Stimulated activated CD4-positive, alpha-beta T cell treated with anti-CD3 and anti-CD28 coated beads, Interleukin-1b, Interleukin-23, amount 100 ng/mL, for 1 hour (primary cell): ENCODE measurements at places on chromosomes 12 and 14.

- DNase-seq = no peak
Measured at GRCh38 chr12:103382736-103383346, 112.9 kb downstream of the C12orf42 start.

- DNase-seq = no peak
Measured at GRCh38 chr12:32062881-32063280, 43.8 kb upstream of the BICD1 start.

- DNase-seq = no peak
Measured at GRCh38 chr12:34033628-34034296, 11.5 kb downstream of the ALG10 start.

DNA sequence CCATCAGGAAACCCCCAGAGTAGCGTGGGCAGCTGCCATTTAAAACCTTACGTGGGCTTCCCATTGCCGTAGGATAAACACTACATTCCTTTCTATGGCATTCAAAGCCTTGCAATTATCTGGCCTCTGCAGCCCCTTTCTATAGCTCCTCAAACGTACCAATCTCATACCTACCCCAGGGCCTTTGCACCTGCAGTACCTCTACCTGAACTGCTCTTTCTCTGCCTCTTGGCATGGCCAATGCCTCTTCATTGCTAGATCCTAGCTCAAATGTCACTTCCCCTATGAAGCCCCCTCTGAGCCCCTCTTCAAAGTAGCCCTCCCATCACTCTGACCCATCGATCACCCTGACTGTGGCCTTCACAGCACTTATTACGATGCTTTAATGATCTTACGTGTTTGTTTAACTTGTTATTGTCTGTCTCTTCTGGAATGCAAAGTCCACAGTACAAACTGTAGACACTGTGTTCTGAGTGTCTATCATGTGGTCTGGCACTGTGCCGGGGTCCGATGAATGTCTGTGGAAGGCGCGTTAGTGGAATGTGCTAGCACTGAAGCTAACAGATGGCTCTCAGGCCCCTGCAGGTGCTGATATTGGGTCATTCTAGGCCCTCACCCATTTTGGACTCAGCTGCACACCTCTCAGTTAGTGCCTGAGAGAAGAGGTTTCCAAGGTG lies 157.3 kb upstream of the NOS1 start:
- no peak for DNase-seq

GRCh38 chr12:43832463-43833168 lies 3.3 kb upstream of the TMEM117 start:
- no peak for DNase-seq
